ENCODE measurements at places on chromosomes 16 and 17. TPM values are rescaled to one million over a fixed set of nuclear protein-coding genes. Genes with fewer than 3 reads are reported as not detected.

- DNase-seq, result no peak
Measured at GRCh38 chr17:33120103-33120502, 128.5 kb downstream of the SPACA3 start.

DNA sequence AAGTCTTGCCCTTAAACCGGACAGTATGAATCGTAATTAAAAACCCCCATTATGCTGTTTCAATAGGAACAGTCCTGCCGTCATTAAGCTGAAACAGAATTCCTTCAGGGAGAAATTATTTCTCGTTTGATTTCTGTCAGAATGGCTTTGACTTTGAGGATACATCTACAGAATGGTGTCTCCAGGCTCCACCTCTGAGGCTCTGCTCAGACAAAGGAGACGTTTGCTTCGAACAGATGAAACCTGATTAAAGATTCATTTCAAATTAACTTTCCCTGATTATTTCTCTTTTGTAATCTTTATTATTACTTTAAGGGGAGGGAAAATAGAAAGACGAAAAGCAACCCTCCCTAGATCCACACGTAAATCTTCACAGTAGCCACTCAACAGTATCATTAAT is 106.9 kb downstream of the TMEM114 start:
- no peak for DNase-seq

DNA sequence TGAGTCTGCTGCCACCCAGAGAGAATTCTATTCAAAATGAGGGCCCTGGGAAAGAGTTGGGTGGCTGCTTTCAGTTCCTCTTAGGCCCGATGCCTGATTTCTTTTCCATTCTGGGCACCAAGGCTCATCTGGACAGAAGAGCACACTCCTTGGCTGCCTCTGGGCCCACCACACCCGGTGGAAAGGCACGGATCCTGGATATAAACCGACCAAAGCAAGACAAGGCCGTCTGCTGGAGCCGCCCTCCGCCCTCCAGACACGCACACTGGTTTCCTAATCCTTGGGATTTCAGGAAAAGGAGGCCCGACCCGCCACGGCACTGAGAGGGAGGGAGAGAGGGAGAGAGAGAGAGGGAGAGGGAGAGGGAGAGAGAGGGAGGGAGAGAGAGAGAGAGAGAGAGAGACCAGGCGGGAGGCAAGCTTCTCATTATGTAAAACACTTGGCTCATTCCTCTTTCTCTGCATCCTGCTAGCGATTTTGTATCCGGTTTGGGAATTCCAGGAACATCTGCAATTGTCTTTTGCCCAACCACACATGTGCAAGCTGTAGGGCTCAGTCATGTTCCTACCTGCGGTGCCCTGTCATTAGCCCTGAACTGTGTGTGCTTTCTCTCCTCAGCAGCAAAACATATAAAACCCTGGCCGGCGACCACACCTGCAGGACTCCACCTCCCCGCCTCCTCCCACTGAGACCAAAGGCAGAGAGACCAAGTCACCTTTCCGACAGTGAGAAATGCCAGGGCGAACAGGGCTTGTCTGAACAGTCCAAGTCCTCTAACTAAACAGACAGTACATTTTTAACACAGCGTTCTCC is 347.2 kb downstream of the SOX9 start:
- DNase-seq, result no peak

- DNase-seq, result no peak
Measured at GRCh38 chr17:57544834-57545463, 200.2 kb downstream of the CCDC182 start.

GRCh38 chr16:86504315-86505184 is 5.8 kb upstream of the FOXF1 start:
- no peak for DNase-seq

DNA sequence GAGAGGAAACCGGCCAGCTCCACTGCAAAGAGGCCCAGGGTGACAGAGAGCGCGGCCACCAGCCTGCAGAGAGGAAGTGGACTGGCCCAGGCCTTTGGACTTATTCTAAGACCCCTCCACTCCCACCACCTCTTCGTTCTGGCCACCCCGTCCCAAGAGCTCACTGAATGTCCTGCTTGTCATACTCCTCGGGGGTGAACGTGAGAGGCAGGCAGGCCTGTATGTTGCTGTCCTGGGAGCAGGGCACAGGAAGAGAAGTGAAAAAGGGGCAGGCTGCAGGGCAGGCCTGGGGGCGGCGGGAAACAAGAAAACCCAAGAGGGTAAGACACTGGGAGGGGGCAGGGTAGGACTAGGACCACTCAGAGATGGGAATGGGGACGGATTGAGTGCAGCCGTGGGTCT is 384 bp downstream of the TMEM107 start:
- DNase-seq, result no peak

CCDC92B gene
- 0.12 TPM for polyA plus RNA-seq

Measured in A549 (cell line).